ENCODE measurements at places on chromosomes 5 and 9. TPM values are rescaled to one million over a fixed set of nuclear protein-coding genes. Genes with fewer than 3 reads are reported as not detected.
A peak's percentile ranks its signal among the peaks of the same experiment; 100 is the strongest.

GRCh38 chr9:75880618-75881017 lies 9.9 kb upstream of the PCSK5 start:
- DNase-seq = no peak

GRCh38 chr5:96771395-96771794 lies 36.4 kb downstream of the ERAP1 start:
- no peak for DNase-seq

DNA sequence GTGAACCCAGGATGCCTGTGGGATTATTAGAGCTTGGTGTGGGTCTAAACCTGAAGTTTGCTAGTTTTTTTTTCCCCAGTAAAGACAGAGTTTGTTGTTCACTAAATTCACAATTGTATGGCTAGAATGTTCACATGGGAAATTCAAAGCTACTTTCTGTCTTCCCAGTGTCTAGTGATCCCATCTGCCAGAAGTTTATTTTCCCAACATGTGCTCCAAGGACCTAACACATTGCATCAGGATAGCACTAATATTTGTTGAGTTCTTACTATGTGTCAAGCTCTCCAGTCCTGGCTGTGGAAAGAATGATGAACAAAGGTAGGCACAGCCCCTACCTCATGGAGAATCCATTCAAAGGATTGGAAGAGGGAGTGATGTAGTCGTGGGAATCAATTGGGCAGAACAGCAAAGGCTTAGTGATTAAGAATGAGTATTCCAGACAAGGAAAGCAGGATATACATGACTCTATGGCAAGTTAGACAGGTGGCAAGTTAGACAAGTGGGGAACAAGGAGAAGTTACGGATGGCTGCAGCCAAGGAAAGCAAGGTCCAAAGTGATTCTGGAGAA lies 521.5 kb upstream of the WWC1 start:
- no peak for DNase-seq

TTC1 gene
- total RNA-seq = 67.9 TPM

- no peak for DNase-seq
Observed at GRCh38 chr5:125584140-125584520, 837.7 kb upstream of the ZNF608 start.

DNA sequence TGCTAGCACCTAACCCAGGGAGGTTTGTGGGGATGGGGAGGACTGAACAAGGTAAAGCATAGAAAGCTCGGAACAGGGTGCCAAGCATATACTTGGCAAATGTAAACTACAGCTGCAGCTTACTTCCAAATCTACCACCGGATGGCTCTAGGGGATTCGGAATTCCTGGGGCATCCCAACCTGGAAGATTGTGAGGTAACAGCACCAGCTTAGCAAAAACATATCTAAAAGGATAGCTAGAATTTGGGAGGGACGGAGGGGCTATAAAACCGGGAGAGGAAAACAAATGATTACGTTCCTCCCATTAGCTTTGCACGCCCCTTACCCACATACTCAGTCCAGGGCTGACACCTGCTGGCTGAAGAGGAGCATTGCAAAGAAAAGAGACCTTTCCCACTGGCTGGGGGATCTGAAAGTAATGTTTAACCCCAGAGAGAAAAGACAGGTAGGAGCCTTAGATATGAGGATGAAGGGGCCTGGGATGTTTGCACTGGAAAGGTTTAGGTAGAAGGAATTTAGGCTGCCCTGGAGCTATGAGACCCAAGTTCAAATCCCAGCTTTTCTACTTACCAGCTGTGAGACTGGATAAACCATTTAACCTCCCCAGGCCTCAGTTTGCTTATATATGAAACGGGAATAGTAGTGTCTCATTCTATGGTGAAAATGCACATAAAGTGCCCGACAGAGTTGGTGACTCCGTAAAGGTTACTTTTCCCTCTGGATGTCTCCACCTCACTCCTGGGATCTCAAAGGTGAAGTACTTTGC lies 73.6 kb downstream of the FAM114A2 start:
- DNase-seq = no peak

PCDHGA8 gene
- total RNA-seq = 0.94 TPM

EQTN gene
- total RNA-seq = not detected

ADAMTS6 gene
- 0.49 TPM for total RNA-seq

DNA sequence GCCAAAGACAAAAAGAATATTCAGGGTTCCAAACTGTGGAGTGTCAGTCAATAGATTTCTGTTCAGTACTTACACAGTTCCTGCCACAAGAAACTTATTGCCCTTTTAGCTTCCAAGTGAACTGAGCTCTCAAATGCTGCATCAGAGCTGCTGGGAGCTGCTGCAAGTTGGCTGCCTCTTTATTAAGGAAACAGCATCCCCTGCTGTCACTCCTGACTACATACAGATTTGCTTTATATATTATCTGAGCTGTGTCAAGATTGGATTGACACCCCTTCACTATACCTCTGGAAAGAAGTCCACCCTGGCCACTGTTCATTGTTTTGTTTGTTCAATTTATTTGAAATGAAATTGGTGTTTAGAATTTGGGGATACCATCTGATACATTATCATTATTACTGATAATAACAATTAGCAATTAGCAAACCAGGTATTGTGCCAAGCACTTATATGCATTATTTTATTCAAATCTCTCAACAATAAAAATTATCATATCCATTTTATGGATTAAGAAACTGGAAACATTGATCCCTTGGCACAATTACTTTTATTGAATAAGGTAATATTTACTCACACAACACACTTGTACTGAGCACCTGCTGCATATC lies 16.4 kb upstream of the C5orf58 start:
- no peak for DNase-seq

DNA sequence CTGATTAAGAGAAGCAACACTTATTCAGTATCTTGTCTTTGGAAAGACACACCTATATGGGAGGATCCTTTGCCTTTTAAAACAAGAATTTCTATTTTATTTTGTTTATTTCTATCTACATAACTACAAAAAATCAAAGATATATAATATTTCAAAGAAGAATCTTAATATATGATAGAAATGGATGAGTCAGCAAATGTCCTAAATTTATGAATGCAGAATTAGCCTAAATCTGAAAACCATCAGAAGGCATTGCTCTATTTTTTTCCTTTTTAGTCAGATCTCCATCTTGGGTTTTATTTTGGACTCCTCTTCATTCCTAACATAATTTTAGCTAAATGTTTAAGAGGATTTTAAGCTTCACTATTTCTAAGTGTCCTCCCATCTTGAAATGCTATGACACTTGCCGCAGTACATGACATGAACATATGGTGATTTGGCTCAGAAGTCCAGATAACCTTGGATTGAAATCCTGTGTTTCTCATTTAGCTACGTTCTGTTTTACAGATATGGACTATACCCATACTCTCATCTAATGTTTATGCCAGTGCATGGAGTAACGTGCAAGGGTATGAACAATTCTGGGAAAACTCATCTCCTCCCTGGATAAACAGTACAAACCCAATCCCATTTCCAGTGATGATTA lies 1322.8 kb upstream of the DMAC1 start:
- no peak for DNase-seq

FAM221B gene
- total RNA-seq = not detected

DNA sequence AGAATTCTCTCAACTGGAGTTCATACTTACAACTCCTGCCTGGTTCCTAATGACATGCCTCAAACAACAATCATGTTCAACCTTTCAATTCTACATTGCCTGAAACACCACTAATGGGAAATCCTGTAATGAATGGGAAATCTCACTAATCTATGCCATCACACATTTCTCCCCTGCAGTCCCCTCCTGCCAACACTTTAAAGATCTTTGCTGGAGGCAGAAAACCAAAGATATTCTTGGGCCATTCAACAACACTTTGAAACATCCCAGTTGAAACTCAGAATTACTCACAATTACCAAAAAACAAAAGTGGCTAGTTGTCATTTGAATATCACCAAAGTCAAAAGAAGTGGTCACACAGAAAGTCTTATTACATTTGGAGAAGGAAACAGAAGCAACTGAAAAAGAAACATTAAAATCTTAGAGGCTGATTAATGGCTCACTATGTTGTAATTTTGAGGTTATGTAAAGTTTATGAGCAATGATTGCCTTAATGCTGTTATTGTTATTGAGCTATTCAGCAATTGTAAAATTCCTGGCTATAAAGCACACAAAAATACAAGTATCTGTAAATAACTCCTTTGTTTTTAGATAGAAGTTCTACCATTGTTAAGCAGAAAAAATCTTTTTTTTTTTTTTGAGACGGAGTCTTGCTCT lies 313.4 kb upstream of the SLC30A5 start:
- DNase-seq = no peak

MYOZ3 gene
- total RNA-seq = 10.5 TPM

DNA sequence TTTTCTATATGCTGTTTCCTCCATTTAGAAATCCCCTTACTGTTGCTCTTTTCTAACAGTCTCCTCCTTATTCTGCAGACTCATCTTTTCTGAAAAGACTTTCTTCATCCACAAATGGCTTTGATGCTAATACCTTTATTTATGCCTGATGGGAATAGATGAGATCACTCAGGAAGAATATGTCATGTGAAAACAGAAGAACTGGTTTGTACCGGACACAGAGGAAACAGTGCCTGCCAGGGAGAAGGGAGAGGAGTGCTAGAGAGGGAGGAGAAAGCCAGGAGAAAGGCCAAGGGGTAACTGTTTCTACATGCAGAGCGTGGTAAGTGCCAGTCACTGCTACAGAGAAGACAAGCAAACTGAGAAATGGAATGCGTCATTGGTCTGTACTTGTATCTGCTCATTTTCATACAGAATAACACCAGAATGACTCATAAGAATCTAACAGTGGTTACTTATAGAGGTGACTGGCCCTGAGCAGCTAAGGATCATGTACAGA lies 45.9 kb upstream of the PJA2 start:
- peak; percentile 27 for DNase-seq

GMCL2 gene
- not detected for total RNA-seq

DNAJB5 gene
- total RNA-seq = 187 TPM

DNA sequence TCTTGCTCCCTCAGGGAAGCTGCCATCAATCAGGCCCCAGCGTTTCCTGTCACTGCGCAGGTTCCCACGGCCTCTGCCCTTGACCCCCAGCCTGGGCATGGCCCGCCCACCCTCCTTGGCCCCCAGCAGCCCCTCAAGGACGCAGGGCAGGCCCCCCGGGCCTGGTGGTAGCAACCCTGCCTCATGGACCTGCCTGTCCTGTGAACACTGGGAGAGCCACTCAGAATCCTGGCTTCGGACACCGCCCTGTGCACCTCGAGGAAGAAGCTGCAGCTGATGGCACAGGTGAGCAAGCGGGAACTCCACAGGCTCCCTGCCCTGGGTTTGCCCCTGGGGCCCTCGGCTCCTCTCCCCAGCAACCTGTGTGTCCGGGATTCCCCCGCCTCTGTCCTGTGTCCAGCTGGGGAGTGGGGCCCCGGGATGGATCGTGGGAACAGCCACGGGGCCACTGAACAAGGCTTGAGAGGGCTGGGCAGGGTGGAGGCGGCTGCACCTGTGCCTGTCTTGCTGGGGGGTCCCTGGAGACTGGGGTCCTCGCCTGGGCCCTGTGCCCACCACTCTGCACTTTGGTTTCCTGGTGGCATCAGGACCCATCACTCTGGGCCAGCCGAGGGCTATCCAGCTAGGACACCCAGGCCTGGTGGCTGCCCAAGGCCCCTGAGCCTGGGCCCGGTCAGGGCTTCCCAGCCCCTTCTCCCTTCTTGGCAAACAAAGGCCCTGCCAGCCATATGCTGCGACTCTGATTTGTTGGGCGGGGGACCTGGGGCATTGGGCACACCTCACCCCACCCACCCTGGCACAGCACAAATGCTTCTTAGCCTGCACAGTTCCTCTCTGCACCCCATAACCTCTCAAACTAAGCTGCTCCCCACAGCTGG lies 33.5 kb upstream of the EGFL7 start:
- DNase-seq = no peak

GRCh38 chr5:75034137-75034739 lies 18.1 kb downstream of the GCNT4 start:
- DNase-seq = no peak

- DNase-seq = no peak
Observed at GRCh38 chr9:80493258-80493657, 921.5 kb downstream of the TLE4 start.

DNA sequence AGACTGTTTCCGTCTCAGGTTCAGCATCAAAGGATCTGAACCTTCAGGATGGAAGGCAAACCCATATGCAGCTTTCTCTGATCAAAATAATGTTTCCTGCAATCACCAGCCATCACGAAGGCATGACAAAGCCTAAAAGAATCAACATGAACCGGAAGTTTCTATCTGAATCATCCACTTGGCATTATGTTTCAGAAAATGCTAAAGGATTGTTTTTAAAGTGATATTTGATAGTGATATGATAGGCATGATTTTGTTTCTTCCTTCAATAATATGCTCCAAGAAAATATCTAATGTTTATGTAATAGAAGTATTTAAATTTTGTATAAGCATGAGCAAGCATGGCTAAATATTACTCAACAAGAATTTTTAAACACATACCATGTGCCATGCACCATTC lies 219.6 kb downstream of the PLK2 start:
- DNase-seq = no peak

STOML2 gene
- total RNA-seq = 157 TPM

GRCh38 chr9:75117564-75117963 lies 29.2 kb downstream of the OSTF1 start:
- no peak for DNase-seq

DNA sequence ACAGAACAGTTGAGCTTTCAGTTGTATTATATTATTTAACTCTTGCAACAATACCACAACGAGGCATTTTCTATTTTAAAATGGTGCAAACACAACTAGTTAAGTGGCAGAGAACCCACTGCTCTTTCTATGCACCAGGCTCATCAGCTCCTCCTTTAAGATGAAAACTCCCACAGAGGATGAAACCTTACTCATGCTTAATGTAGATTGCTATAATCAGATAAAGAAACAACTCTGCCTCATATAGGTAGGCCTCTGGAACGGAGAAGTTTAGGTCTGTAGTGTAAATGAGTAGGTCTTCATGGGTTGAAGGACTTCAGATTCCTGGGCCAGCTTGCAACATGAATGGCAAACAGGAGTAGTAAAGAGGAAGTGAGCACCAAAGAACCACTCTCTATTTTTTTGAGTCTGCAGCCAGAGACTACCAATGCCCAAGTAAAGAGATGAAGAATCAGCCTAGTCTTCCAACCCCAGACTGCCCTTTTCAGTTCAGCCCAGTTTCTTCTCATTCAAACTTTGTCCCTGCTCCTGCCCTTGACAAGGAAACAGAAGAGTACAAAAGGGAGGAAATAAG lies 33.9 kb downstream of the HACD4 start:
- no peak for DNase-seq

GRCh38 chr9:130536701-130537107 lies 42.7 kb upstream of the FUBP3 start:
- no peak for DNase-seq

DNA sequence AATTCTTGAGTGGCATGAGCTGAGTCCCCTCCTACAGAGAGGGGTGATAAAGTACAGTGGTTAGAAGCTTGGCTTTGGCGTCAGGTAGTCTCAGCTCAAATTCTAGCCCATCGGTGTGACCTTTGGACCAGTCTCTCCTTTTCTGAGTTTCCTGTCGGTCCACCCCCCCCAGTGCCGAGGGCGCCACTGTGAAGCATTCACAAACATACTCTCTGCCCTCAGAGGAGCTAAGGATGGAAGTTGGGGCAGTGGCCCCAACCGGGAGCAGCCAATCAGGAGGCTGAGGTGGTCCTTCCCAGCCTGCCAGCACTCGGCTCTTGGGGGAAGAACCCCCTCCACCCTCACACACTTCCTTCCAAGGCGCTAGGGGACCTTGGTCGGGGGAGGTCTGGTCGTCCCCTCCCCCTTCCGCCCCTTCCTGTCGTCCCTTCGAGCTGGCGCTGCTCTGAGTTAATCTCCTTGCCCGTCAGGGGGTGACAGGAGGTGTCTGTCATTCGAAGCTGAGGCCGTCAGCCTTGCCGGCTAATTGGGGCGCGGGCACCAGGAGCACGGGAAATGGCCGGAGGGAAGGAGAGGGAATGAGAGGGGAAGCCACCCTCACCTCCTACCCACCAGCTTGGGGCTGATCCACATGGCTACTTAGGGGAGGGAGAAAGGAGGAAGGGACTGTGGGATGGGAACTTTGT lies 53.0 kb downstream of the CXXC5 start:
- DNase-seq = no peak

Measured in gastrocnemius medialis (tissue), 4 donors.